ENCODE measurements at places on chromosomes 11 and 22.

DNA sequence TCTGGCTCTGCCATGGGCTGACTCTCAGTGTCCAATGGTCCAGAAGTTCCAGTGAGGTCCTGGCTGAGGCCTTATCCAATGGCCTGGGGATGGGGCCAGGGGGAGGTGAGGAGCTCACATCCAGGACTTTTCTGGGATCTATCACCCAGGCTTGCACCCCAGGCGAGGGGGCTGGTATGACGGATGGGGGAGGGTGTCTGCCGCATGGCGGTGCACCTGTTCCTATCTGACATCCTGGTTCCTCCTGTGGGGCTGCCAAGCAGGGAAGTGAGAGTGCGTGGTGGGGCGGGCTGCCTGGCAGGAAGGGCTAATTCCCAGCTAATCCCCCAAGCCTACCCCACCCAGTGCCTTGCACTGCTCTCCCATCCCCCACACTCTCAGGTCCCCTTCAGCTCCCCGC, 102.1 kb downstream of the NECTIN1 start:
- no peak for DNase-seq

DNA sequence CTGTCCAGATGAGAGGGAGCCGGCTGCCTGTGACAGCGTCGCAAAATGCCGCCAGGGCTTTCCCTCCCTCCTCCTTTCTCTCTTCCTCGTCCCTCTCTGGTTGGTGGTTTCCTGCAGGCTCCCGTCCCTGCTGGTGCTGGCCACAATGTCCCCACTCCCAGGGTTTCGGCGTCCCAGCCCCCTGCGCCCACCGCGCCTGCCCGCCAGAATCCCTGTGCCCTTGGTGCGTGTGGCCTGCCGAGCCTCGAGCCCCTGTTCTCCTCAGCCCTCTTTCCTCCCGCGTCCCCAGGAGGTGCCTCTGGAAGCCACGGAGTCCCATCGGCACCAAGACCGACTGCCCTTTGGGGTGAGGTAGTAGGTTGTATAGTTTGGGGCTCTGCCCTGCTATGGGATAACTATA, 37.9 kb upstream of the PPARA start:
- no peak for DNase-seq

GRCh38 chr11:69698362-69698761, 5.5 kb downstream of the FGF19 start:
- no peak for DNase-seq

DNA sequence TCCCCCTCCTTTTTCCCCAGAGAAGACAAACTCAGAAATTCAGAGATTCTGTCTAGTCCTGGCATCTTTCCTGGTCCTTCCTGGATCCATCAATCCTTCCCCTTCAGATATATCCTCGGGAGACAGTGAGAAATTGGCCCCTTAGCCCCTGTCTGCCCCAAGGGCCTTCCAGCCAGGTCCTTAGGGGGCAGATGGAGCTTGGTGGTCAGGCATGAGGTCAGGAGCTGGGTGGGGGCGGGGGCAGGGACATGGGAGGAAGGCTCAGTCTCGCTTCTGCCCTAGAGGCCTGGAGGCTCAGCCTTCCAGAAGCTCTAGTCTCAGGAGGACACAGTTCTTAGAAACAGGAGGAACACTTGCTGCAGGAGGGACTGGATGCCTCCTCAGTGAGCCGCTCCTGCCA, 207.7 kb upstream of the TBCEL start:
- no peak for DNase-seq

GRCh38 chr22:36049678-36049997, 21.0 kb upstream of the RBFOX2 start:
- no peak for DNase-seq

DNA sequence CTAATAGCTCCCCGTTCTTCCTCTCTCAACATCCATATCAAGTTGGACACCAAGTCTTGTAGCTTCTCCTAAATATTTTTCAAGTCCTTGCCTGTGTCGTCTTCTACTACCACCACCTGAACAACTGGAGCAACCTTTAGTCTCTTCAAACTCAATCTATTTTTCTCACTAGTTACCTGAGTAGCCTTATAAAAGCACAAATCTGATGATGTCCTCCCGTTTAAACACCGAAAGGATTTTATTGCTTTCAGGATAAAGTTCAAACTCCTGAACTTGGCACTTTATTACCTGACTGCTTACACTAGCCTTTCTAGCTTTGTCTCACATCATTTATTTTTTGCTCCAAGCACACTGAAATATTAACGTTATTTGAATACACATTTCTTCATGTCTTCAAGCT, 1.3 kb upstream of the PAK1 start:
- DNase-seq, result no peak

DNA sequence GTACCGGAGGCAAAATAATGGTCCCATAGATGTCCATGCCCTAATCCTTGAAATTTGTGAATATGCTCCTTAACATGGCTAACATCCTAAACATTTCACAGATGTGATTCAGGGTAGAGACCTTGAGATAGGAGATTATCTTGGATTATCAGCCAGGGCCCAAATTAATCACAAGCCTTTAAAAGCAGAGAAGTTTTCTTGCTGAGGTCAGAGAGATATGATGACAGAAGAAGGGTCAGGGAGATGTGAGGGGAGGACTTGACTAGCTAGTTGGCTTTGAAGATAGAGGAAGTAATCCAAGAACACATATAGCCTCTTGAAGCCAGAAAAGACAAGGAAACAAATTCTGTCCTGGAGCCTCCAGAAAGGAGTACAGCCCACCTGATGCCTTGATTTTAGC, 19.1 kb upstream of the FDX1 start:
- DNase-seq, result no peak

GRCh38 chr22:33717694-33718396, 202.4 kb downstream of the LARGE1 start:
- no peak for DNase-seq

- no peak for DNase-seq
Measured at GRCh38 chr11:57459164-57460021, 935 bp upstream of the RTN4RL2 start.

DNA sequence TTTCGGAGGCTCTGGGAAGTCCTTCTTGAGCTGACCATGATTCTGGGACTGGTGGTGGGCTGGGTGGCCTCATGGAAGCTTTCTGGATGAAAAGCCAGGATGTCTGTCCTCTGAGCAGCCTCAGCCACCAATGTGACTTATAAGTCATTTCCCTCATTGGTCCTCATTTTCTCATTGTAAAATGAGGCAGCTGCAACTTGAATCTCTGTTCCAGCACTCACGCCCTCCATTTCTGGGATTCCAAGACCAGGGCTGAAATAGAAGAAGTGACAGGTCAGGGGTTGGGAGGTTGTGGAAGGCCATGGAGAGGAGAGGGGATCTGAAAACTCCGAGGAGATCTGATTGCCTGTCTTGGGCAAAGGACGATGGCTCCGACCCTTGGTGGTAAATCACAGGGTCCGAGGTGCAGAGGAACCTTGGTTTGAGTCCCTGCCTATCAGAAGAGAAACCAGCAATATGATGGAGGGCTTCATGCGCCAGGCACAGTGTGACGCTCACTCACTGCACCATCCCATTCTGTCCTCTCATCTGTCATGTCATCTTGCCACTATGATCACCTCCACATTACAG, 38.3 kb downstream of the TSPAN18 start:
- DNase-seq, result no peak

Measured in cerebellar nuclear complex (tissue), 1 donor.